ENCODE measurements at places on chromosomes 3 and 15. TPM values are rescaled to one million over a fixed set of nuclear protein-coding genes. Genes with fewer than 3 reads are reported as not detected.
A peak's percentile ranks its signal among the peaks of the same experiment; 100 is the strongest.

DNA sequence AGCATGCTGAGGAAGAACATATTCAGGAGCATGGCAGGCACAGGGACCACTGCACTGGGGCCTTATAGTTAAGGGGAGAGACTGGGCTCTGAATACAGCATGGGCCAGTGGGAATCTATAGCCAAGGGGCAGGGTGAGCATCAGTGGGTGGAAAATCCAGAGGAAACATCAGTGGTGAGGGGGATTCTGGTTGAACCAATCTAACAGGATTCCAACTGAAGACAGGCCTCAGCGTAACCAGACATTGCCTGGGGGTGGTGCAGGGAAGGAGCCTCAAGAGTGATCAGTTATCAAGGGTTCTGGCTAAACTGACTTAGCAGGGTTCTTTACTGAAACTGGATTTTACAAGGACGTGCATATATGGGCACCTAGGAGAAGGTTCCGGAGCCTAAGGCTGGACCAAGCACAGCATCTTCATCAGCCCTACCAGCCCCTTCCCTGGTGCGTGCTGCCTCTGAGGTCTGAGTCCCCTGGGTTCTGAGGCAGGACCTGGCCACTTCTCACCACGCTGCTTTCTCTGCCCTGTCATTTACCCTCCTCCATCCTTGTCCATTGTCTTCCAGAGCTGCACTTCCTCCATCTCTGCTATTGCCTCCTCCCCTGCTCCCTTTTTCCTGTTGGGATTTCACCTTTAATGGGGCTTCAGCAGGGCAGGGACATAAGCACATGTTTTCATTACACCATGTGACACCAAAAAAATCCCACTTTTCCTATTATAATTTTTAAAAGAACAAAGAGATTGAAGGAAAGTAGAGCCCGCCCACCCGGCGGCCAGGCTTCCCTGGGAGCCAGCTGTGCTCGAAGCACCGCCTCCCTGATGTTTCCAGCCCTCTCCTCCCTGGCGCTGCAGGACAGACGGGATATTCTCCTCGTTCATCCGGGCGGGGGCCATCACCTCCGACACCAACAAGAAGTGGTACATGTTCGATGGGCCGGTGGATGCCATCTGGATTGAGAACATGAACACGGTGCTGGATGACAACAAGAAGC lies 52.1 kb downstream of the DNAH1 start:
- H3K36me3 ChIP-seq = peaks cover 12% of the 10 kb centered on the region
- H3K27ac ChIP-seq = no peak overlapping the region
- peaks cover under 1% of the 10 kb centered on the region for H3K4me1 ChIP-seq
- no peak overlapping the region for H3K4me3 ChIP-seq
- peaks cover 2% of the 10 kb centered on the region for H3K27me3 ChIP-seq

- no peak for DNase-seq
- peaks cover 4% of the 10 kb centered on the region for H3K27me3 ChIP-seq
- no peaks in the 10 kb centered on the region for H3K36me3 ChIP-seq
- peak overlapping the region; percentile 72 for H3K4me3 ChIP-seq
Measured at GRCh38 chr3:57078344-57078634, 17.8 kb downstream of the SPATA12 start.

DNA sequence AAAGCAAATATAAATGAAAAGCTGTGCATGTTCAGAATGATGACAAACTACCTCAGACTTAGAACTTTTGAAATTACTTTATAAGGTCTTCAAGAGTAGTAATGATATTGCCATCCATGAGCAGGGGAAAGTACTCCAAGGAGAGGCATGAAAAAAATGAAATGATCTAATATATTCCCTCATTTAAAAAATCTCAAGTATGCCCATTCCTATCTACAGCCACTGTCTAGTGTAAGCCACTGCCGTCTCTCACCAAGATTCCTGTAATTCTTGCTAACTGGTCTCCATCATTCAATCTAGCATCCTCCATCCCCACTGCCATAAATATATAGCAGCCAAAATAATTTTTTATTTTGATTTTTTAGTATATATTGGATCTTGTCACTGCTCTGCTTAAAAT lies 258.8 kb downstream of the PLOD2 start:
- H3K4me1 ChIP-seq = peaks cover 30% of the 10 kb centered on the region
- no peaks in the 10 kb centered on the region for H3K36me3 ChIP-seq
- no peak overlapping the region for H3K4me3 ChIP-seq
- H3K27me3 ChIP-seq = no peaks in the 10 kb centered on the region
- DNase-seq = no peak

- DNase-seq = no peak
- H3K4me3 ChIP-seq = no peak overlapping the region
- no peaks in the 10 kb centered on the region for H3K4me1 ChIP-seq
- H3K36me3 ChIP-seq = no peaks in the 10 kb centered on the region
Measured at GRCh38 chr3:43012174-43012573, 33.1 kb downstream of the GASK1A start.

DNA sequence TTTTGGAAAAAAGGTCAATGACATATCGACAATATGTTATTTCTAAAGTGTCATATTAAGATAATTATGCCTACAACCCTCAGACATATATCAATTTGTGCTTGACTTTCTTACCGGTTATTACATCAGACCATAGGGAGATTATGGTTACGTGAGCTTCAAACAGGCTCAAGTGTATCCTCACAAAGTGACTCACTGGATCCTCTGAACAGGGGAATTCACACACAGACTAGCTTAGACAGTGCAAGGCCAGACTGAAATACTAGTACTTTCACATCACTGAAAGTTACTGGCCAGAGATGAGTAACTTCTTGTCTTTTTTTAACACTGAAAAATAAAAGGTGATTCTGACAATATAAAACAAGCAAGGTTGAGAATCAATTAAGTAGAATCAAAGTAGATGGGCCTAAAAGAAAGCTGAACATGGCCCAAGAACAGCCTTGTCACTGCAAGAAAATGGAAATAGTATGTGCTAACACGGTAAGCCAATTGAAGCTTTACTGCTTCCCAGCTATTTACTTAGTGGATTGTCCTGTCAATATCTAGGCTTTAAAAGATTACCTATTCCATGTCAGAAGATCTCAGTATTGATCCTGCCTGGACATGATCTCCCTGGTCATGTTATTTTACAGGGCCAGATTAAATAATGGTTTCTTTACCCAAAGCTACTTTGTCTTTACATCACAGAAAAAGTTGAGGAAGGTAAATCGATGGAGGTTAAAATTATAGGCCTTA lies 848.6 kb downstream of the ROBO1 start:
- no peak overlapping the region for H3K4me3 ChIP-seq
- H3K27ac ChIP-seq = peak overlapping the region; percentile 92
- no peak for DNase-seq
- no peaks in the 10 kb centered on the region for H3K27me3 ChIP-seq

DNA sequence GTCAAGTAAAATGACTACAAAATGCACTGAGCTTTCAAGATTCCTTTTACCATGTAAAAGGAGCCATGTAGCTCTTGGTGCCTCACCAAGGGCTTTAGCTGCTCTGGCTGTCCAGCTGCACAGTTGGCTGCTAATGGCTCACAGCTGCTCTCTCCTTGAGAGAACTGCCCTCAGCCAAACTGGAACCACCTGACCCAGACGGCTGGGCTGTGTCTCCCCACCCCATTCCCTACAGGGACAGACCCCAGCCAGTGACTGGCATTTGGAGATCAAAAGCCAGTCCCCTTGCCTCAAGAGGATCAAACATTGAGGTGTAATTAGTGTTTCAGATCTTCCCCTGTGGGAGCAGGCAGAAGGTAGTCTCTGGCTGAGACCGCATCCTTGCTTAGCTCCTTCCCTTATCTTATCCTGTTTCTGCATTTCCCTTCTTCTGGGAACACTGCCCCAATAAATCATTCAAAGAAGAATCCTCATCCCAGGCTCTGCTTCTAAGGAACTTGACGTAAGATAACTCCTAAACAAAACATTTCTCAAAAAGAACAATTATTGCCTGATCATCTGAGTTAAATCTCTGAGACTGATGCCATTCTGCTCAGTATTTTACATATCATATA lies 28.6 kb upstream of the UBE2E2 start:
- peaks cover 3% of the 10 kb centered on the region for H3K36me3 ChIP-seq
- H3K27ac ChIP-seq = no peak overlapping the region
- DNase-seq = no peak
- no peaks in the 10 kb centered on the region for H3K4me1 ChIP-seq
- H3K27me3 ChIP-seq = peaks cover 7% of the 10 kb centered on the region

DNA sequence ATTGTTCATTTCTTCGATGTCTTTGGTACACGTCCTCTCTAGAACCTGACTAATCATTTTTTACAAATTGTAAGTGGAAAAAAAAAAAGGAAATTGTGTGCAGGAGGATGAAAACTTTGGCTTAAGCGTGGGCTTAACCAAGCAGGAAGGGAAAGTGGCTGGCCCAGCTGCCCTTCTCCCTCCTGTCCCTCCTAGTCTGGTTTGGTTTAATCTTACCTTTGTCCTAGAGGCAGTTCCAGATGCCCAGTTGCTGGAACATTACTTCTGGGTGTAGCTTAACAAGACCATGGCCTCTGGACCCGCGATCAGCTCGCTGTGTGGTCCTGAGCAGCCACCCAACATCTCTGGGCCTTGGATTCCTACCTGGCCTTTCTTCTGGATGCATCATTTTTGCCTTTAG lies 15.4 kb downstream of the PAQR5 start:
- H3K27ac ChIP-seq = no peak overlapping the region
- no peak for DNase-seq
- H3K4me3 ChIP-seq = no peak overlapping the region

DNA sequence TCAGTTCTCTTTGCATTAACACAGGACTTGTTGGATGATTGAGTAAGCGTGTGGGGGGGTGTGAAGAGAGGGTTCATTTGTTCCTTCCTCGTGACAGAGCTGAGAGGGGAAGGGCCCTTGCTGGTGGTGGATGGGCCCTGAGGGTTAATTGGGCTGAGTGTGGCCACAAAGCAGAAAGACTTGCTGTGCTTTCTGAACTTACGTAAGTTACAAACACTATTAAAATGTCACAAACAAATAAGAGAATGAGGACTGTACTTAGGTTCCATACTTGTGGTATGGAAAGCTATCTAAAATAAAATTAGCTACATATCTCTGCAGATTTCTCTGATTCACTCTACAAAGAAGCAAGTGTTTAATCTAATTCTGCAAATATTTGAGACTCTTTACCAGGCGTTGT lies 231.3 kb downstream of the LPP start:
- peaks cover 1% of the 10 kb centered on the region for H3K36me3 ChIP-seq
- no peaks in the 10 kb centered on the region for H3K27me3 ChIP-seq
- H3K4me1 ChIP-seq = peaks cover 67% of the 10 kb centered on the region
- no peak for DNase-seq

- H3K27ac ChIP-seq = no peak overlapping the region
- no peaks in the 10 kb centered on the region for H3K4me1 ChIP-seq
- peaks cover 4% of the 10 kb centered on the region for H3K27me3 ChIP-seq
- no peaks in the 10 kb centered on the region for H3K36me3 ChIP-seq
- DNase-seq = no peak
Measured at GRCh38 chr15:87628311-87628710, 628.2 kb downstream of the NTRK3 start.

DNA sequence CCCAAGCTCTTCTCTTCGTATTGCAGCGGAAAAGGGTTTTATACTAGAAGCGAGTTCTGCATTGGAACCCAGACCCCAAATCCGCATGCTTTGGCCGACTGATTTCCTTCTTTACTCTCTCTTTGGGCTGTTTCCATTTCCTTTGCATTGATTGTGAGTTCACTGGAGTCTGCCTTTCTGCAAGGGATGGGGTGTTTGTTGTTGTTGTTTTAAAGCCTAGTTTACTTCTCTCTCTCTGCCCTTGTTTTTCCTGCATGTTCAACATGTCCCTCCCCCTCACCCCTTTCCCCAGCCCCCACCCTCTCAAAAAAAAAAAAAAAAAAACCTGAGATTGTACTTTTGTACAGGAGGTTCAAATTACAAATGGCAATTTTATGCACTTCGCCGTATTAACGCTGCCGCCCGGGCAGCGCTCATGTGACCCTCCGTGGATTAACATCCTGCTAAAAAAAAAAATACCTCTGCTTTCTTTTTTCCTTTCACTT lies 2.2 kb downstream of the NR2F2 start:
- H3K27me3 ChIP-seq = no peaks in the 10 kb centered on the region
- H3K36me3 ChIP-seq = peaks cover 58% of the 10 kb centered on the region
- peak overlapping the region; percentile 92 for H3K4me3 ChIP-seq

GRCh38 chr3:136682740-136683312 lies 69.4 kb downstream of the STAG1 start:
- H3K4me3 ChIP-seq = no peak overlapping the region
- no peak overlapping the region for H3K27ac ChIP-seq
- H3K27me3 ChIP-seq = no peaks in the 10 kb centered on the region
- peaks cover 12% of the 10 kb centered on the region for H3K4me1 ChIP-seq
- H3K36me3 ChIP-seq = no peaks in the 10 kb centered on the region

DNA sequence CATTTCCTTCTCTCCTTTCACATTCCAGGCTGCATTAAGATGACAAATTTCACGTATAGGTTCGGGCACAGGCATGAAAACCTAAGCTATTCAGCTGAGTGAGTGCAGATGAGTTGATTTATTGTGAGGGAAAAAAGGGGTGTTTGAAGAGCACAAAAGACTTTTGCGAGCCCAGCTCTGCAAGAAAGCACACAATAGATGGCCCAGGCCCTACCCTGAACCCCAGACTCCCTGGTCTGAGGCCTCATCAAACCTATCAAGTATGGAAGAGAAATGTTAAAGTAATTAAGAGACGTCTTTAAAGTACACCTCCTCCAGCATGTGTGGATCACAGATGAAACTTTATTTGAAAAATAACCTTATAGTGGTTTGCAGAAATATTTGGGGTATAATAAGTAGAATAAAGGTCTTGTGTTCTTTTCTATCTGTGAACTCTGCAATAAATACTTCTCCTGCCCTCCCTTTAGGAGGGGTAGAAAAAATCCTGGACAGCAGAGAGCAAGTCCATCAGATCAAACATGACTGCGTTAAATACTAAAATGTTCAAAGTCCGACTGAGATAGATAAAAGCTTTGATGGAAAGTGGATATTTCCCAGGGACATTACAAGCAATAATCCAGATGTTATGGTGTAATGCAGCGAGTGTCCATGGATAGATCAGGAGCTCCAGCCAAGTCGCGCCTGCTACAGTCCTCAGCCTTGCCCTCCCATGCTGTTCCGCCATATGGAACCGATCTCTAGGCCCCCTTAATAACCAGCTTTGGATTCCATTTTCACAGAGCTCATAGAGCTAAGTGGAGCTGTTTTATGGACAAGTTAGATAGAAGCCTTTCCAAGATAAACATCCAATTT lies 121.5 kb downstream of the MCTP2 start:
- peaks cover 3% of the 10 kb centered on the region for H3K36me3 ChIP-seq
- no peak overlapping the region for H3K4me3 ChIP-seq
- H3K4me1 ChIP-seq = no peaks in the 10 kb centered on the region

- no peaks in the 10 kb centered on the region for H3K27me3 ChIP-seq
- H3K27ac ChIP-seq = no peak overlapping the region
- H3K4me3 ChIP-seq = no peak overlapping the region
Measured at GRCh38 chr3:187456250-187456649, 88.1 kb downstream of the RTP4 start.

CLDN18 gene
- not detected for total RNA-seq

SERPINI2 gene
- not detected for total RNA-seq

PPP1R14D gene
- total RNA-seq = not detected

EFCC1 gene
- total RNA-seq = 0.13 TPM

SNTN gene
- not detected for total RNA-seq

TRPM1 gene
- not detected for total RNA-seq

UCN2 gene
- 3.4 TPM for total RNA-seq

ZNF774 gene
- 3.2 TPM for total RNA-seq

PARP3 gene
- total RNA-seq = 12.4 TPM

Measured in chondrocyte (in vitro differentiated cells).